SJCRH30 (cell line): ENCODE measurements at places on chromosomes 7 and 10. TPM values are rescaled to one million over a fixed set of nuclear protein-coding genes. Genes with fewer than 3 reads are reported as not detected.

Gene COL13A1
- 0.20 and 0.26 TPM in 2 replicates for total RNA-seq

- H3K27ac ChIP-seq = no peak overlapping the region
- H3K4me1 ChIP-seq = no peaks in the 10 kb centered on the region
- H3K27me3 ChIP-seq = no peaks in the 10 kb centered on the region
- peak; percentile 73 for DNase-seq
- H3K4me3 ChIP-seq = no peak overlapping the region
Measured at GRCh38 chr10:32190890-32191491, 134.8 kb upstream of the KIF5B start.

Gene HOXA3
- 12.0 and 12.2 TPM in 2 replicates for total RNA-seq

DNA sequence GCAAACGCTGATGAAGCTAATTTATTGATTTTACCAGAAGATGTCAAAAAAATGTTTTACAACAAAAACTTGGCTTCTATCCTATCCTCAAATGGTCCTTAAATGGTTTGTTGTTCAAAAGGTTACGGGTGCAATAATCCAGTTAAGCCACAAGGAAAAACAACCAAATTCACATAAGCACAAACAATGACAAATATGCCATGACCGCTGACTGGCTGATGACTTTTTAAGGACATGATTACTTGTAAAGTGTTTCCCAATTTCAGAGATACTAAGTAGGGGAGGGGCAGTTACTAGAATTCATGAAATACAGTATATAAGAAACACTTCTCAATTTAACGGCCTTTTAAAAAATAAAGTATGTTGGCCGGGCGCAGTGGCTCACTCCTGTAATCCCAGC, 28.8 kb downstream of the ABI1 start:
- no peak overlapping the region for H3K4me3 ChIP-seq
- no peaks in the 10 kb centered on the region for H3K27me3 ChIP-seq
- no peak overlapping the region for H3K27ac ChIP-seq

DNA sequence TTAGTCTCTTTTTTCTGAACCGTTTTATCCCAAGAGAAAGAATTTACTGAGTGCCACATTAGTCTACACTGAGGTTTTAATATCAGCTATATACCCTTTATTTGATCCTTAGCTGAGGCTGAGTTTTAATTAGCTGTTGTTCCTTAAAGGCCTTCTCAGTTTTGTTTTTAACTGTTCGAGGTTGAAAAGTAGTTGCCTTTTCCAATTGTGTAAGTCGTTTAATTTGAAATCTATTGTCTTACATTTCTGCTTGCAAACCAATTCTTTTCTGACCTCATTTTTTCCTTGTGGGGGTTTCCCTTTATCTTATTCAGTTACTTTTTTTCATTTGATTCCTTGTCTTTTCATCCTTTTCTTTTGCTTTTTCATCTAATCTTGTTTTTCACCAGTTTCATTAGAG, 30.8 kb downstream of the UMAD1 start:
- no peak overlapping the region for H3K4me3 ChIP-seq
- H3K27ac ChIP-seq = no peak overlapping the region
- H3K36me3 ChIP-seq = peaks cover 4% of the 10 kb centered on the region; the same call in 1 of the 2 replicates
- no peaks in the 10 kb centered on the region for H3K4me1 ChIP-seq

- H3K27me3 ChIP-seq = no peaks in the 10 kb centered on the region
- no peaks in the 10 kb centered on the region for H3K36me3 ChIP-seq
- H3K27ac ChIP-seq = no peak overlapping the region
- no peak overlapping the region for H3K4me3 ChIP-seq
- DNase-seq = no peak
- peaks cover 7% of the 10 kb centered on the region for H3K4me1 ChIP-seq
Measured at GRCh38 chr7:41010418-41010817, 692.5 kb downstream of the INHBA start.

- no peaks in the 10 kb centered on the region for H3K36me3 ChIP-seq
- no peaks in the 10 kb centered on the region for H3K27me3 ChIP-seq
- DNase-seq = no peak
- no peaks in the 10 kb centered on the region for H3K4me1 ChIP-seq
Measured at GRCh38 chr10:84946904-84947303, 618.5 kb downstream of the CCSER2 start.

DNA sequence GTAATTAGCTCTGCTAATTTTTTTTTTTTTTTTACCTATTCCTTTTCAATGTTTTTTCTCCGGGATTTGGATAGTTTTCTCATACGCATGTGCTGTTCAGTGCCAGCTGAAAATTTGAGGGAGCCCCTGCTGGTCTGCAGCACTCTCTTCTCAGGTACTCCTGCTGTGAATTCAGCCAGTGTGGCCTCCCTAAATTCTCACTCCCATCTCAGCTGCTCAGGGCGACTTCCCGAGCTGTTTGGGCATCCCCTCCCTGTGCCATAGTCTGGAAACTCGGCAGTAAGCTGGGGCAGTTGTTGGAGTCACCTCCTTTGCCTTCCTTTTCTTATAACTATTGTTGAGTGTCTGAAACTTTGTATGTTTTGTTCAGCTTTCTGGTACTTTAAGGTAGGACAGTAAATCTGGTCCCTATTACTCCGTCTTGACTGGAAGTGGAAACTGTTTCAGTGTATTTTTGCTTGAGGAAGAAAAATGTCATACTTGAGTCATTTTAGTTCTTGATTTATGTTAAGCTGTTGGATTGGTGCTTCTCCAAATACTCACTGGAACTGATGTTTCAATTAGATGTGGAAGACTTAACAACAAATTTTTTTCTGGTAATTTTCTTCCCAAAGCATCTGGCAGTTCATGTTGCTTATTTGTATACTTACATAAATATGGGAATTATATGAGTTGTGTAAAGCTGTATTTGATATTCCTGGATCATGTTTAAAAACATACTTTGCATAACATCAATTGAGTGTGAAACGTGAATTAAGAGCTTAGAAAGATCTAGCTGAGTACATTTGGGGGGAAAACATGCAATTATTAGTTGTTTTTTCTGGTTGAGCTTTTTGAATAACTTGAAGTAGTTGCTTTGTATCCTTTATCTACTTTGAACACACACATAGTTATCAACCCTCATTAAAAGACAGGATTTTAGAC, 33.7 kb downstream of the MINPP1 start:
- H3K27me3 ChIP-seq = no peaks in the 10 kb centered on the region

Gene CYP2E1
- 0.03 and 0.06 TPM in 2 replicates for total RNA-seq

DNA sequence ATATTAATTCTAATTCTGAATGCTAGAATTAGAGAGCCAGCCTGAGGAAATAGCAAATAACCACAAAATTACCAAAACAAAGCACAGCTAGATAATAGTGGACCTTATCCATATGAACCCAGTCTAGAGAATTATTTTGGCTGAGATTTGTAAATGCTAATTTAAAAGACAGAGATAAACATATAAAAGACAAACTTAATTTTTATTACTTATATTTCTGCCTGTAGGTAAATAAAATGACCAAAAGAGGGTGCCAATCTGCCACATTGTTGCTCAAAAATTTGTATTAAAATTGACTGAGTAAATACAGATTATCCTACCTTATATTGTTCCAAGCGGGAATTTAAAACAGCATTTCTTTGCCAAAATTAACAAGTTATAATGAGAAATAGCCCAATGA, 20.2 kb downstream of the RTKN2 start:
- 0 out of 2 replicates have a peak, but pooled peaks cover 3% of the 10 kb centered on the region for H3K36me3 ChIP-seq
- H3K4me1 ChIP-seq = peaks cover 9% of the 10 kb centered on the region
- H3K27me3 ChIP-seq = no peaks in the 10 kb centered on the region
- H3K4me3 ChIP-seq = no peak overlapping the region

GRCh38 chr7:48355346-48355745, 184.1 kb downstream of the ABCA13 start:
- DNase-seq = no peak
- H3K4me3 ChIP-seq = no peak overlapping the region
- H3K4me1 ChIP-seq = no peaks in the 10 kb centered on the region
- H3K27ac ChIP-seq = no peak overlapping the region
- H3K36me3 ChIP-seq = no peaks in the 10 kb centered on the region

DNA sequence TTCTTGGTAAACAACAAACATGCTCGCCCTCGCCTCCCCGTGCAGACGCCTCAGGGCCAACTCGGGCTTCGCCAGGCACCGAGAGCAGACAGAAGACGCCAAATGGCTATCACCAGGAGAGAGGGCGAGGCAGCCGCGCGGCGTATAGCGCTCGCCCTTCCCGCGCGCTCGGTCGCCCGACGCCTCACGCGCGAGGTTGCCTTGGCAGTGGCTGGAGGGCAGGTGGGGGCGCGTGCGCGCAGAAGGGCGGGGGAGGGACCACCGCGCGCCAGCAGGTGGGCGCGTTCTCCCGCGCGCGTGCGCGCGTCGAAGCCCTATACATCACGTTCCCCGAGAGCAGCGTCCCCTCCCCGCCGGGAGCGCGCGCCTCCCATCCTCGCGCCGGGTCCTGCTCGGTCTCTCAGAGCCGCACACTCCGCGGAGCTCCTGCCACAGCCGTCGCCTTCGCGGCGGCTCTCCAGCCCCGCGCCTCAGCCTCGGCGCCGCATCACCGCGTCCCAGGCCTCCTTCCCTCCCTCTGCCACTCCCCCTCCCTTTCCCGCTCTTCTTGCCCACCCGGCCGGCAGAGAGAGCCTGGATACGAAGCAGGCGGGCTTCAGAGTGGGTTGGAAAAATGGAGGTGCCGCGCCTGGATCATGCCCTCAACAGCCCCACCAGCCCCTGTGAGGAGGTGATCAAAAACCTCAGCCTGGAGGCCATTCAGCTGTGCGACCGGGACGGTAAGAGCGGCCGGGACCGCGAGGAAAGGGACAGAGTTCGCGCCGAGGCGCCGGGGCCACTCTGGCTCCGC, at the start of gene PHYHIPL:
Gene PHYHIPL (plus strand): TSS at position 403 of the 790 bp plus-strand sequence. CDS start 211 bp downstream, at position 614.
- H3K36me3 ChIP-seq = no peaks in the 10 kb centered on the region
- peak within 1 kb of the TSS; percentile 29 for H3K4me3 ChIP-seq
- no peaks in the 10 kb centered on the region for H3K4me1 ChIP-seq
- no peaks in the 10 kb centered on the region for H3K27me3 ChIP-seq
- no peak for DNase-seq
- no peak within 1 kb of the TSS for H3K27ac ChIP-seq

- DNase-seq = no peak
- H3K27ac ChIP-seq = no peak overlapping the region
- no peak overlapping the region for H3K4me3 ChIP-seq
Measured at GRCh38 chr7:38973760-38974159, 3.9 kb upstream of the POU6F2 start.

- peak; percentile 15 for DNase-seq
- no peaks in the 10 kb centered on the region for H3K36me3 ChIP-seq
- H3K27ac ChIP-seq = no peak overlapping the region
Measured at GRCh38 chr7:3259711-3260400, 41.2 kb upstream of the SDK1 start.

DNA sequence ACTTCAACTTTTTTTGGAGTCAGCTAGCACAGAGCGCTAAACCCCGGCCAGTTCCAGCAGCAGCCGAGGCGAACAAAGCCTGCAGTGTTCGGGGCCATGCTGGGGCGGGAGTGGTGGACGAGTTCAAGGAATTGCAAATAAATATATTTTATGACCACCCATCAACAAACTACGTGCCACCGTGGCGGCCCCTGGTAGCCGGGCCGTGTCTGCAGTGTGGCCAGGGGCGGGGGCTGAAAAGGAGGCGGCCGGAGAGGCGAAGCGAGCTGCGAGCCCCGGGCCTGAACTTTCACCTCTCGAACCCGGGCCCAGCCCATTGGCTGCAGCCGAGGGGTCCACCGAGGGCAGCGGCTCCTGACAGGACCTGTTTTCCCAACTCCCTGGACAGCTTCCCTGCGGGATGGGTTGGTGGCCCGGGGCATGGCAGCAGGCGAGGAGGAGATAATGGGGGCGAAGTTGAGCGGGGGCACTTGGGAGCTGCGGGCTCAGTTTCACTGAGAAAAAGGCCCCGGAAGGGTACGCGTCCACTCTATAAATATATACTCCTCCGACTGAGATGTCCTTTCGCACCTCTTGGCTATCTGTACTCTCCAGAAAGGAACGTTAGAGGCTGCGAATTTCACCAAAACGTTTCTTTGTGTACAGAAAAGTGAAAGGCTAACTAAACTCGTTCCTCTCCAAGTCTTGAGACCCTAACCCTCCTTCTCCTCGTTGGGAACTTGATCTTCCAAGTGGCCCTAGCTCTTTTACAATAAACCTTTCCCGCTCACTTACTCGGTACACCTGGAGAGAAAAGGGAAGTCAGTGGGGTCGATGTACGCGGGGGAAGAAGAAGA, 164.6 kb upstream of the PPP1R3A start:
- peak overlapping the region; percentile 94 for H3K4me3 ChIP-seq
- no peaks in the 10 kb centered on the region for H3K36me3 ChIP-seq
- H3K27ac ChIP-seq = peak overlapping the region; percentile 95
- no peaks in the 10 kb centered on the region for H3K27me3 ChIP-seq

GRCh38 chr10:6621536-6621935, 41.5 kb upstream of the PRKCQ start:
- H3K27me3 ChIP-seq = no peaks in the 10 kb centered on the region
- H3K36me3 ChIP-seq = no peaks in the 10 kb centered on the region
- peak; percentile 3 for DNase-seq
- no peak overlapping the region for H3K27ac ChIP-seq

DNA sequence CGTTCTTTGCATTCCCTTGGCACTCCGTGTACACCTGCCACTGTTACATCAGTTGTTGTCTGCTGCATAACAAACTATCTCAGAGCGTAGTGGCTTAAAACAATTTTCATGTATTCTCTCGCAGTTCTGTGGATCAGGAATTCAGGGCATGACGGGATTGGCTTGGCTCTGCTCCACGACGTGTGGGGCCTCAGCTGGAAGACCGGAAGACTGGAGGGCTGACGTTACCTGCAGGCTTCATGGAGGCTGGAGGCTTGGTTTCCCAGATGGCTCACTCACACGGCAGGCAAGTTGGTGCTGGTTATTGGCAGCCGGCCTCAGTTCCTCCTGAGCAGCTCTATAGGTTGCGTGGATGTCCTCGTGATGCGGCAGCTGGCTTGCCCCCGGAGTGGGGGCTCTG, 25.5 kb downstream of the NYAP1 start:
- H3K27ac ChIP-seq = no peak overlapping the region; the same call in 1 of the 2 replicates
- DNase-seq = peak; percentile 85
- H3K4me3 ChIP-seq = no peak overlapping the region
- H3K4me1 ChIP-seq = peaks cover 7% of the 10 kb centered on the region; the same call in 1 of the 2 replicates

GRCh38 chr7:155867280-155867679, 55.0 kb upstream of the SHH start:
- no peak overlapping the region for H3K27ac ChIP-seq
- no peaks in the 10 kb centered on the region for H3K36me3 ChIP-seq
- H3K27me3 ChIP-seq = peaks cover 36% of the 10 kb centered on the region
- no peak overlapping the region for H3K4me3 ChIP-seq
- no peak for DNase-seq
- H3K4me1 ChIP-seq = no peaks in the 10 kb centered on the region

DNA sequence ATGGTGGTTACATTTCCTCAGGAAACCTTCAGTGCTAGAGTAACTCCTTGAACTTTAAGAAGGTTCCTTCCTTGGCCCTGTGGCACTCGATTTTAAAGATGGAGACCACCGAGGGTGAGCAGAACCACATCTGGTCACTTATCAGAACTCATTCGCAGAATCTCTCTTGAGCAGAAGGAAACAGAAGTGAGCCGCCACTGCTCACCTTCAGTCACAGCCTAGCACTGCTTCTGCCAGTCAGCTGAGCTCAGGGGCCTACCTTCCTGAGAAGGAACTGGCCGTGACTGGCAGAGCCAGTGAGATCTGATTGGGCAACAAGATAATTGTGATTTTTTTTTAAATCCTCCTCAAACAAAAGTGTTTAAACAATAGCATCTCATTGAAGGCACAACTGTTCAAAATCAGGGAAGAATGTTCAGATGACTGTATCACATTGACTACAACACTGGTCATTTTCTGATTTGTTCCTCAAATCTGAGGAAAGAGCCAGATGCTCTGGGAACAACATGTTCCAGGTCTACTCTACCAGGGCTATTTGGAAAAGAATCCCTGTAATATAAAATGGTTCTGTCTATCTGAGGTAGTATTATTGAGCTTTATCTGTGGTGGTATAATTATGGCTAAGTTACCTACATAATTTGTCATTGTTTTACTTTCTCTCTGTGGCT, 2.7 kb upstream of the SYPL1 start:
- no peak overlapping the region for H3K4me3 ChIP-seq
- no peak for DNase-seq
- H3K27me3 ChIP-seq = no peaks in the 10 kb centered on the region
- H3K4me1 ChIP-seq = peaks cover 5% of the 10 kb centered on the region; the same call in 1 of the 2 replicates

Gene C7orf57
- 0.06 TPM in 1 of 2 replicates, not detected in the other for total RNA-seq

Gene CYCS
- total RNA-seq = 337 and 376 TPM in 2 replicates
